COR-L47 (cell line): ENCODE measurements at places on chromosomes 7 and 10.

DNA sequence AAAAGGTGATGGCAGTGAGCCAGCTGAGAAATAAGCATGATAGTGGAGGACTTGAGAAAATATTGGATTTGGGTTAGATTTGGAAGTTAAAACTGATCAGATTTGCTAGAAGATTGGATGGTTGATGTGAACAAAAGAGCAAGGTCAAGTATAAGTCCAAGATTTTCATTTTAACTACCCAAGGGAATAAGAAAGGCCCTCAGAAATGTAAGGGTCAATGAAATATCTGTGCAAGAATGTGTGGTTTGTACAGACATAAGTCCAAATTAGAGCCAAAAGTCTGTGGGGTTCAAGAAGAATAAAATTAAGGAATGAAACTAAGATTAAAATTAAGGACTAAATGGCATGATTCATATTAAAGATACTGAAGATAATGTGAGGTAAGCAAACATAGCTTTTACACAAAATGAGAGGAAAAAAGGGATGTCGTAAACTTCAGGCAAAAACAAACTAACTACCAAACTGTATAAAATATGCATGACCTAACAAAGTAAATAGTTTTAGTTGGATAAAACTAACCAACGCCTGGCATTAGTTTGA is 78.4 kb upstream of the CACNA2D1 start:
- no peak for DNase-seq

DNA sequence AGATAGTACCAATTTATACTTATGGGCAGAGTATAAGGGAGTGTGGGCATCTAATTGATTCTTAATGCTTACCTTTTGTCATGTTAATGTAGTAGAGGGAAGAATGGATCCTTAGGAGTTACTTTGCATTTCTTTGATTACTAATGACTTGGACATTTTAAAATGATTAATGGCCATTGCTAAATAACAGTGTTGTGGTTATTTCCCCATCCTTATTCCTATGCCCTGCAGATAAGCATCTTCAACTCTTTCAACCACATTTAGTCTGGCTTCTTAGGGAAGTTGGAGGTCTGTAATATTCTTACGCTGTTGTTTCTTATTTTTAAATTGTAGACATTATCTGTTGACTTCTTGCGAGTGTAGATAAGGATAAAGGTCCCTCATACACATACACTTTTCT is 37.2 kb downstream of the KAT6B start:
- DNase-seq: no peak

- DNase-seq: no peak
Measured at GRCh38 chr7:90624225-90624911, 28.2 kb downstream of the CDK14 start.

DNA sequence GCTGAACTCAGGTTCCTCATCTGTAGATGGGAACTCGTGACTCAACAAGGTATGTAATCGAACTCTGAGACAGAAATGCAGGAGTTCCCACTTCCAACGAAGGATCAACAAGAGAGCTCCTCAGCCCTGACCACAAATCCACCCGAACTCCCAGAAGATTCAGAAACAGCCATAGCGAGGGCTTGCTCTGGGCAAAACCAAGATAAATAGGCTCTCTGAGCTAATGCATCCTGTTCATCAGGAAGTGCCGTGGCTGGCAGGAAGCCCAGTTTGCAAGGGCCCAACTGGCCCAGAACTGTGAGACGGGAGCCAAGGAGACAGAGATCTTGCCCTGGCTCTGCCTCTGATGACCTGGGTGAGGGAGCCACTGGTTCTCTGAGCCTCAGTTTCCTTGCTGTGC is 141.7 kb upstream of the PFKP start:
- DNase-seq: no peak
